ENCODE measurements at places on chromosomes 6 and 20. TPM values are rescaled to one million over a fixed set of nuclear protein-coding genes. Genes with fewer than 3 reads are reported as not detected.

Gene LY86
- 1.7 TPM for total RNA-seq

Gene FAM209B
- total RNA-seq, result 1.7 TPM

Gene TNFRSF6B
- not detected for total RNA-seq

Gene TFAP2D
- total RNA-seq, result not detected

Gene LAMA2
- not detected for total RNA-seq

Gene DNAJC5
- total RNA-seq, result 44.4 TPM

Gene NINL
- total RNA-seq, result 2.1 TPM

Gene ATF6B
- total RNA-seq, result 119 TPM

Gene TRIM10
- not detected for total RNA-seq

Gene SAPCD1
- total RNA-seq, result 12.8 TPM

Gene DTD1
- 33.5 TPM for total RNA-seq

Gene PLEKHG1
- 5.1 TPM for total RNA-seq

Gene KIAA1755
- total RNA-seq, result not detected

Gene BPIFB2
- total RNA-seq, result not detected

Gene AHCY
- 74.3 TPM for total RNA-seq

Gene TEAD3
- total RNA-seq, result 0.16 TPM

Gene GLP1R
- total RNA-seq, result not detected

Gene MOG
- not detected for total RNA-seq

Gene ZSCAN23
- total RNA-seq, result 0.56 TPM

Gene ARMC2
- total RNA-seq, result 10.8 TPM

All from activated CD8-positive, alpha-beta memory T cell treated with anti-CD3 and anti-CD28 coated beads, Interleukin-2, amount 10 ng/mL, durations not matched to agents 7 days and 5 days (primary cell).